Right ventricle myocardium superior (tissue), 1 donor: ENCODE measurements at places on chromosomes 7 and 10.

DNA sequence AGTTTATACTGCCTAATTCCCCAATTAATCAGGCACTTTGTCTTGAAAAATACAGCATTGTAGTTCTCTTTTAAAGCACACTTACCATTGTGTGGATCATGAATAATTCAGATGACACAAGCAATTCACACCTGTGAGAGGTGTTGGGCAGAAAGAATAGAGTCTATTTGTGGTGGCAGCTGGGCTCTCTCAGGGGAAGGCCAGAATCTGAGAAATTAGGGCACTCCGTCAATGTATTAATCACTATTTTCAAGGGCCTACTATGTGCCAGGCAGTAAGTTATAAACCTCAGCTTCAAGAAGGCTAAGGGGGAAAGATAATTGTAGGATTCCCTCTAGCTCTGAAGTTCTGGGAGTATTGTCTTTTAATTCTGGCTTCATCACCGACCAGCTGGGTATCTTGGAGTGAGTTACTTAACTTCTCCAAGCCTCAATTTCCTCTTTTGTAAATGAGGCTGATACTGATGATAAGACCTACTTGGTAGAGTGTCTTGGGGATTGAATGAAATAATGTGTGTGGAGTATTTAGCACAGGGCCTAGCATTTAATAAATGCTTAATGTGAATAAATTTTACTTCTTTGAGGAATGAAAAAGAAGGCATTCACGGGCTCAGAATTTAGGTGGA, 2.5 kb downstream of the CHN2 start:
- DNase-seq = no peak

GRCh38 chr7:77627309-77627676, 69.0 kb upstream of the RSBN1L start:
- no peak for DNase-seq

- DNase-seq = no peak
Measured at GRCh38 chr10:65622608-65623007, 1303.2 kb upstream of the LRRTM3 start.

DNA sequence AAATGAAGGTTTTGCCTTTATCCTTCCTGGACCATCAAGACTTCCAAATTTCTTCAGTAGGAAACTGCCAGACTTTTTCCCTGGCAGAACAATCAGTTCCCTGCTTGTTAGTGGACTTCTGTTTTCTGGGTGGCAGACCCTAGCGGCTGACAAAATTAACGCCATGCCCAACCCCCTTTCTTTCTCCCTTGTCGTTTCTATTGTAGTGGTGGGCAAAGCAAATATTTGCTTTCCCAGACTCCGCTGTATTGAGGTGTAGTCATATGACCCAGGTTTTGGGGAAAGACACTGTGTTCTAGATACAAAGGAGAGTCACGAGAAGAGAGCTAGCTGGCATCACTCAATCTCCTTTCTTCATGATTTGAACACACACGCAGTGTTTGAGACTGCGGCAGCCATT, 7.7 kb downstream of the PON2 start:
- DNase-seq = no peak

GRCh38 chr10:13877154-13877909, 290.6 kb downstream of the PRPF18 start:
- DNase-seq = peak; percentile 87

DNA sequence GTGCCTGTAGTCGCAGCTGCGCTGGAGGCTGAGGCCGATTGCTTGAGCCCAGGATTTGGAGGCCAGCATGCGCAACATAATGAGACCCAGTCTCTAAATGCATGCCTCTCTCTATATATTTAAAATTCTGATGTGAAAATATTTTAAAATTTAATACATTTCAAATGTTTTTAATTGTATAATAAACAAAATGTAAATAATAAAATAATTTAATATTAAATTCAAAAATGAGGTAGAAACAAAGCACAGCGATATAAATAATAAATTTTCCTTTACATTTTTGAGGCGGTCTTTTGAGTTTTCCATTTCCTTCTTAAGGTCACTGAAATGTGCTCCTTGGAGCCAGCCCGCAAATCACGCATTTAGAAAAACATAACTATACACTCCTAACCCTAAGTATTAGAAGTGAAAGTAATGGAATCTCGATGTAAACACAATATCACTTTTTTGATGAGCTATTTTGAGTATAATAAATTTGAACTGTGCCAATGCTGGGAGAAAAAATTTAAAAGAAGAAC, 523 bp upstream of the CDK1 start:
- DNase-seq = no peak

- peak; percentile 78 for DNase-seq
Measured at GRCh38 chr7:128812514-128813168, 17.6 kb upstream of the FLNC start.

- no peak for DNase-seq
Measured at GRCh38 chr7:43674559-43675436, 54.5 kb downstream of the COA1 start.

GRCh38 chr7:100852048-100852872, at the start of gene SLC12A9:
Gene SLC12A9 (plus strand): TSS chr7:100852713. CDS start chr7:100854198, 1,485 bp downstream.
- peak; percentile 95 for DNase-seq

GRCh38 chr10:48365668-48366067, 59.2 kb downstream of the MAPK8 start:
- DNase-seq = no peak

DNA sequence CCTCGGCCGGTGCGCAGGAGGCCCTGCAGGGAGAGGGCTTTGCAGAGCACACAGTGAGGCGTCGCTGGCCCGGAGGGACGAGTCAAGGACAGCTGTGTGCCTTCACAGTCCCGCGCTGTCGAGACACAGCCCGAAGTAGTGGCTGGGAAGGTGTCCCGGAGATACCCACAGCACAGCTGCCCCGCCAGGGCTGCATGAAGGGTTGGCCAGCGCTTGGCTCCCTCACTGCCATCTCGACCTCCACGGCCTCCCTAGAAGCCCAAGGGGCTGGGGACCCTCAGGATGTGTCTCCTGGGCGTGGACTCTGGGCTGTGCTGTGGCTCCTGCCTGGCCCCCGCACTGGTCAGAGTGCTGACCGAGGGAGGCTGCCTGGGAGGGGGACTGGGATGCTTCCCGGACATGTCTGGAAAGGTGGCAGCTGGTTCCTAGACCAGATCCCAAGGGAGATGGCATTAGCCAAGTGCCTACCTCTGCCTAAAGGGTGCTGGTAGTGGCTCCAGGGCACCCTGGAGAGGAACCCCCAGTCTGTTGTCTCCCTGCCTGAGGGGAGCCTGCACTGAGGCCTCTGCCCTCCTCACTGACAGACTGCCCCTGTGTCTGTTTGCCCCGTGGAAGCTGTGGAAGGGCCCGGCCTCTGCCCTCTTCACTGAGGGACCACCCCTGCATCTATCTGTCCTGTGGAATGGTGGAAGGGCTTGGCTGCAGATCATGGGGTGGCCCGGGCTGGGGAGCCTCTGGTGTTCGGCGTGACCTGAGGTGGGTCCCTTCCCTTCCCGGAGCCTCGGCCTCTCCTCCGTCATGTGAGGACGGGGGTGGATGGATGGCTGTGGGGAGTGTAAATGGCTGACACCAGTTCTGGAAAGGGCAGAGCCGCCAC, 5.8 kb downstream of the ELFN1 start:
- DNase-seq = no peak

DNA sequence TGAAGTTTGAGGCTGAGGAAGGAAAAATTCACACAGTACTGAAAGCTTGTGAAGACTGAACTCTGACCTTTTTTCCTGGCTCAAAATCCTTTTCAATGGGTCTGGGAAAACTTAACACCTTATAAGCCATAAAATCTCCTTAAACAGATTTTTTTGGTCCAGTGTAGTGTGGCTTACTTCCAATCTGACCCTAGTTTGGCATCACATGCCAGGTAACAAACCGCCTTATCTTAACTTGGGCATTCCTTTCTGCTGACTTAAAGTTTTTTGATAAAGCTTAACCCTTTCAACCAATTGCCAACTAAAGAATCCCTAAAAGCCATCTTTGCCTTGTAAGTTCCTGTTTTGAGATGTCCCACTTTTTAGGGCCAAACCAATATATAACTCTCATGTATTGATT, 13.2 kb upstream of the ITPRID1 start:
- DNase-seq = no peak

- DNase-seq = no peak
Measured at GRCh38 chr7:90256778-90257177, 11.8 kb downstream of the CFAP69 start.

DNA sequence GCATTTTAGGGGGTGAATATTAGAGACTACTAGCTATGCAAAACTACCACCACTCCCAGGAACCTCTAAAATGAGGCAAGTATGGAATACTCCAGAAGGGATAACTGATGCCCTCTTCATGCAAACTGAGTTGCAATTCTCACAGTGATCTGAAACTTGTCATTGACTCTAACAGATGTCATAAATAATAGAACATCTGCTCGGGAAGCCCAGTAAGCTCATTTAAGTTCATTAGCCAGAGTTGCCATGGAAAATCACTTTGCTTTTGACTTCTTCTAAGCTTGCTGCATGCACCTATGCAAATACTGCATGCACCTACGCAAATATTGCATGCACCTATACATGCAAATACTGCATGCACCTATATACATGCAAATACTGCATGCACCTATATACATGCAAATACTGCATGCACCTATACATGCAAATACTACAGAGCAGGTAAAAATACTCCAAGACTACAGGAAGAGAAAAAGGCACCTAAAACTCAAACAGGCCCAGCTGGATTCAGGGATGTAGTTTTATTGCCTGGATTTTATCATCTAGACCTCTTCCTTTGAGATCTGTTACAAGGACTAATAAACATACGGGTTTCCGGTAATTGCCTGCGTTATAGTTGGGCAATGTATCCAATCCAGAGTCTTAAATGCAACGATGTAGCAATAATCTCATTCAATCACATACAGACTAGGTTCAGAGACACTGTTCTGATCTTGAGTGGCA, 1061.1 kb upstream of the AUTS2 start:
- no peak for DNase-seq

DNA sequence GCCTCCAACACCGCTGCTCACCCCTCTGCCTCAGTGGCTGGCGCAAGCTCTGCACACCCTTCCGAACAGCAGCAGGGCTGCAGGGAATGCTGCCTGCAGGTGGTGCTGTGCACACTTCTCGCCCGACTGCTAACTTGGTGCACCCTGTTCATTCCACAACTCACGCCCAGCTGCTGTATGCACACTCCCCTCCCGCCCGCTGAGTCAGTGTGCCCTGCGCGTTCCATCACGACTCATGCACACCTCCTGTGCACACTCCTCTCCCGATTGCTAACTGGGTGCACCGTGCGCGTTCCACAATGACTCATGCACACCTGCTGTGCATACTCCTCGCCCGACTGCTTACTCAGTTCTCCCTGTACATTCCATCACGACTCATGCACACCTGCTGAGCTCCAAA, 21.5 kb downstream of the ADARB2 start:
- no peak for DNase-seq

DNA sequence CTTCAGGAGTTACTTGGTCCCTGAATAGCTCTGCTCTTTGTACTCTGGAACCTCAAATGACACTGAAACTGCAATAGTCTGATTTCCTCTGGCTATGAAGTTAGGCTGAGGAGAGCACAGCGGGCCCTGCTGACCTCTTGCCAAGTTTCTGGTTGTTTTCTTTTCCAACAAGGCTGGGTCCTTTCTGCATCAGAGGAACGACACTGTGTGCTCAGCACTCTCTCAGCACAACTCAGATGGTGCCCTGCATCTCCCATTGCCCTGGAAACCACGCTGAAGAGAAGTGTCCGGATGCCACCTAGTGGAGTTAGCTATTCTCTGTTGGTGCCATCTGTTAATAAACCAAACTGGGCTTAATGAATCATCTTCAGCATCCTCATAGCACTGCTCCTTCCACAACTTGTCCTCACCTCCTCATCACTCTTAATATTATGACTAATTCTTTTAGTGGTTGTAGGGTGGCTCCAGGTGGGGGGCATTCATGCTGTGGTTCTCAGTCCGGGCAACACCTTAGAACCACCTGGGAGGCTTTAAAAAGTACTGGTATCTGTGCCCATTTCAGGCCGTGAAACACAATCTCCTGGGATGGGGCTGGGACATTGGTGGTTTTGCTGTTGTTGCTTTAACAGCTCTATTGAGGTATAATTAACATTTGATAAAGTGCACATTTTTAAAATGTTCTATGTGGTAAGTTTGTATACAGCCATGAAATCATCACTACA, 8.2 kb upstream of the EFCAB10 start:
- peak; percentile 51 for DNase-seq

GRCh38 chr10:89221919-89222318, 14.8 kb upstream of the CH25H start:
- DNase-seq = no peak

GRCh38 chr7:31950091-31950755, 120.0 kb downstream of the PDE1C start:
- DNase-seq = no peak

DNA sequence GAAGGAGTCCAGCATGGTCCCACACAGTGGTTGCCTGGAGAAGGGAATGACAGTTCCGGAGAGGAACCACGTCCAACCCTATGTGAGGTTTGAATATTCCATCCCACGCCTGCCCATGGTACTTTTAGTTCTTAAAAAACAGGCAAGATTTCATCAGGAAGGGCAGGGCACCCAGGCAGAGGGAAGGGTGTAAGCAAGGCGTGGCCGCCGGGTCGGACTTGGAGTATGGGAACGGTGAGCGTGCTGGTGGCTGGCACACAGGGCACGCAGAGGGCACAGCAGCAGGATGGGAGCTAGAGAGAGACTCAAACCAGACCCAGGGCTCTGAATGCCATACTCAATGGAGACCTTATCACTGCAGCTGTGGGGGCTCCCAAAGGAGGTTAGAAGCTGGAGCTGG, 34.3 kb downstream of the FAM53B start:
- DNase-seq = peak; percentile 83

DNA sequence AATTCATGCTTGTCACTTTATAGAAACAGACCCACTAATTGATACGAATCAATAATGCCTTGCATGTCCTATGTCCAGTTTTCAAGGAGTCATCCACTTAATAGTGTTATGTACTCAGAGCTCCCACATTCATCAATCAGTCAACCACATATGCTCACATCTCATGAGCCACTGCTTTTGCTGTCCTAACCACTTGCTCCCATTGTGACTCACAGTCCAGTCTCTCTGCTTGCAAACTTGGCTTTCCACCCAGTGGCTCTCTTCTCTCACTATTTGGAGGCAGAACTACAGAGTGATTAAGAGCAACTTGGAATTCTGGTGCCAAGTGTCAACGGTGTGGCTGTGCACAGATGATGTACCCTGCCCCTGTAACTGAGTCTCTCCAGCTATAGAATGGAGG, 166.0 kb downstream of the SNX13 start:
- DNase-seq = no peak

DNA sequence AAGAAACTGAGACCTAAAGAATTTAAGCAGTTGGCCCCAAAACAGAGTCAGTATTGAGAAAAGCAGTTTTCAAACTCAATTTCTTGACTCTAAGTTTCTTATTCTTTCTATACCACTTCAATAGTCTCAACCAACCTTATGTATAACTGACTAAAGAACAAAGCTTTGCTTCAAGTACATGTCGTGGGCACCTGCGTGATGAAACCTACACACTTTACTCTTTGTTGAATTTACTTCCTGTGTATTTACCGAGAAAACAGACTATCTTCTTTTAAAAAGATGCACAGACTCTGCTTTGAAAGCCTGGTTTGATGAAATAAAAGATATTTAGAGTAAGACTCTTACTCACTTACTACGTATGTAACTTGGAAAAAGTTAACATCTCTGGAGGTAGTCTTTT, 297.2 kb upstream of the CDC14C start:
- DNase-seq = no peak

GRCh38 chr10:44974628-44975430, 3.8 kb downstream of the DEPP1 start:
- peak; percentile 86 for DNase-seq

GRCh38 chr7:46206476-46207060, 285.5 kb upstream of the IGFBP3 start:
- DNase-seq = no peak
